Stimulated activated CD8-positive, alpha-beta memory T cell treated with anti-CD3 and anti-CD28 coated beads, Interleukin-7, amount 100 ng/mL, for 24 hours (primary cell): ENCODE measurements at places on chromosomes 2 and 18.

DNA sequence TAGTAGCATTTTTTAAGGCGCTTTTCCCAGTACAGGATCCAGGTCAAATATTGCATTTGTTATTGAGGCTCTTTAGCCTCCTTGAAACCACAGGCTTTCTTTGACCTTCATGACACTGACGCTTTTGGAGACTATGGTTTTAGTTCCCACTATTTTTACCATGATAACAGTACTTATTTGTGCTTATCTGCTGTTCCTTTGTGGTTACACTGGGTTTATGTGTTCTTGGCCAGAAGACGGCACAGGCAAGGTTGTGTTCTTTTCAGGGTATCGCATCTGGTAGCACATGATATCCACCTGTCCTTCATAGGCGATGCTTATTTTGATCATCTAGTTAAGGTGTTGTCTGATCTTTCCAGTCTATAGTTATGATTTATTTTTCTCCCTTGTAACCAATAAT lies 16.8 kb upstream of the MBOAT2 start:
- no peak for DNase-seq

- DNase-seq: no peak
These were observed 9.8 kb downstream of the STEAP3 start for GRCh38 chr2:119233326-119234020.

DNA sequence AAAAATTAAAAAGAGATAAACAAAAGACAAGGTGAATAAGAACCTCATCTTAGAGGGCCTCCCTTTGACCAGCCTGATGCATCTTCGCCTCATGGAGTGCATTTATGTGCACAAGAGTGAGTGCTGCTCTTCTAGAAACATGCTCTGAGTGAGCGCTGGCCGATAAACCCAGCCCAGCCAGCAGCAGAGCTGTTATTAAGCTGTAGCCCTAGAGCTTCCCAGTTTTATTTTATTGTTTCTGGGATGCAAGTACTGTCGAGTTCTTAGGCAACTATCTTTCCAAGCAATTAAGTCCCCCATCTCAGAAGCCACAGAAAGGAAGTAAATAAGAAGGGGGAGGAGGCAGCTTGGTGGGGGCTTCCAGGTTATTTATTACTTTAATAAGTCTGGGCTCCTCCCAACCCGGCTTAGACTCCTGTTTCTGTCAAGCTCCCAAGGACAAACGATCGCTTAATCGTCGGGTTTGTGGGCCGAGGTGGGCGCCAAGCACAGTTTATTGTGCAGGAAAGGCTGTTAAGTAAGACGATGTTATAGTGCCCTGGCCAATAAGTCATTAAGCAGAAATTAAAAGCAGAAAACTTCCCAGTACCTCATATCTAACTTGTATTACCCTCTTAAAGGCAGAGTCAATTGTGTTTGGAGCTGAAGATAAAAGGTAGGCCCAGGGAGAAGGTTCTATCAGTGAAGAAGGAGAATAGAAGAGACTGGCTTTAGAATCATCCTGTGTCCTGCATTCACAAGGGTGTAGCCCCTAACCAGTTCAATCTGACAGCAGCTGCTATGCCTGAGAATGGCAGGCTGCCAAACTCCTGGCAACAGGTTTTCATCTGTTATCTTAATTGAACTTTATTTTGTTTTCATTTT lies 176.3 kb downstream of the PIK3C3 start:
- DNase-seq: no peak

GRCh38 chr2:67240507-67240906 lies 156.6 kb upstream of the ETAA1 start:
- DNase-seq: no peak

- DNase-seq: no peak
These were observed 16.6 kb downstream of the CFLAR start for GRCh38 chr2:201132518-201132917.

- no peak for DNase-seq
These were observed at the start of gene VPS54 for GRCh38 chr2:64019083-64019974. VPS54 (minus strand) TSS chr2:64019428; CDS start chr2:63983999, 35,429 bp downstream.

- no peak for DNase-seq
These were observed 92.0 kb upstream of the FAM136A start for GRCh38 chr2:70393881-70394280.

- DNase-seq: no peak
These were observed 87.2 kb upstream of the YWHAQ start for GRCh38 chr2:9717886-9718451.

GRCh38 chr18:9628984-9629383 lies 14.6 kb upstream of the PPP4R1 start:
- DNase-seq: no peak

DNA sequence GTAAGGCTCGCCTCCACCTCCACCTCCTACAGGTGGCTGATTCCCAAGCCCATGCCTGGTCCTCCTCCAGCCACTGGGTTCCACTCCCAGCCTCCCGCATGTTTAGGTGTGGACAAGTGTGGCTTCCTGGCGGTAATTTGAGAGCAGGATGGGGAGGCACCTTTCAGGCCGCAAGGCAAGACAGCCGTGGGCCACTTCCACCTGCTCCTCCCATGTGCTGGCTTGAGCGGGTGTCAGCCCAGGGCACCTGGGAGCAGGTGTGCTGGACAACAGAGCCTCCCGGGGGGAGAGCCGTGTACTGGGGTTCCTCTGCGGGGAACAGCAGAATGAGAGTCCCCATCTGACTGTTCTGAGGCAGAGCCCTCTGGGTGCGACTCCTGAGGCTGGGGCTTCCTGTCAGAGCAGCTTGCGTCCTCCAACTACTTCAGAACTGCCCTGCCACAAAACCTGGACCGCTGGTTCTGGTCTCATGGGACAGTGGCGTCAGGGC lies 83.9 kb downstream of the TPO start:
- no peak for DNase-seq

DNA sequence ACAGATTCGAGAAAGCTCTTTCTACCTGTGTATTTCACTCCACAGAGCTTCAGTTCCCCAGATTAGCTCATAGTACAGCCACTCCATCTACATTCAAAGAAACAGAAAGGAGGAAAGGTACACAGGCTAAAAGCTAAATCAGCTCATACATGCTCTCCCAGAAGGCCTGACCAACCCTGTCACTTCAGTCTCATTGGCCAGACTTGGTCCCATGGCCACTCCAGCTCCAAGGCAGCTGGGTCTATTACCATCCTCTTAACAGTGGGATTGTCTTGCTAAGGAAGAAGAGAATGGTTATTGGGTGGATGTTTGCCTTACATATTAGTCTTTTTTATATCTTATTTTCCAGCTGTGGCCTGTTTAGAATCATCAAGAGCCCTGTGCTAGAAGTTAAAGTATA lies 572.6 kb downstream of the ARHGAP15 start:
- DNase-seq: no peak

GRCh38 chr2:112600634-112601033 lies 16.2 kb downstream of the CHCHD5 start:
- no peak for DNase-seq

DNA sequence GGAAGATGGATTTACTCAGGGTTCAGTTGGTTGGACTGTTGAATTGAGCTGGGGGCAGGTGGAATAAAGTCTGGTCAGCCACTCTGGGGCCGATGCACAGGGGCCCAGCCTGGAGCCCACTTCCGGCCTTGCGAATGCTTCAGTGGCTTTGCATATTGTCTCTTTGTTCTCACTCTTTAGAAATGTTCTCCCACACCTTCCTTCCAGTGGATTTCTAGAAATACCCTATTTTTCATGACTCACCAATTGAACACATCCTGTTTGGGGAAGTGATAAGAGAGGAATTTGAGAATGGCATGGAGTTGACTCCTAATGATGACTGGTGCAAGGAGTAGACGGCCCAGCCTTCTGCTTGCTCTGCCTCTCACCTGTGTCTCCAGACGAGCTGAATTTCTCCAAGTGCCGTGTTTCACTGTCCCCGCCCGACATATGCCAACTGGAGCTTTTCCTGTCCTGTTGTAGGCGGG lies 28.1 kb downstream of the ASAP2 start:
- DNase-seq: no peak

DNA sequence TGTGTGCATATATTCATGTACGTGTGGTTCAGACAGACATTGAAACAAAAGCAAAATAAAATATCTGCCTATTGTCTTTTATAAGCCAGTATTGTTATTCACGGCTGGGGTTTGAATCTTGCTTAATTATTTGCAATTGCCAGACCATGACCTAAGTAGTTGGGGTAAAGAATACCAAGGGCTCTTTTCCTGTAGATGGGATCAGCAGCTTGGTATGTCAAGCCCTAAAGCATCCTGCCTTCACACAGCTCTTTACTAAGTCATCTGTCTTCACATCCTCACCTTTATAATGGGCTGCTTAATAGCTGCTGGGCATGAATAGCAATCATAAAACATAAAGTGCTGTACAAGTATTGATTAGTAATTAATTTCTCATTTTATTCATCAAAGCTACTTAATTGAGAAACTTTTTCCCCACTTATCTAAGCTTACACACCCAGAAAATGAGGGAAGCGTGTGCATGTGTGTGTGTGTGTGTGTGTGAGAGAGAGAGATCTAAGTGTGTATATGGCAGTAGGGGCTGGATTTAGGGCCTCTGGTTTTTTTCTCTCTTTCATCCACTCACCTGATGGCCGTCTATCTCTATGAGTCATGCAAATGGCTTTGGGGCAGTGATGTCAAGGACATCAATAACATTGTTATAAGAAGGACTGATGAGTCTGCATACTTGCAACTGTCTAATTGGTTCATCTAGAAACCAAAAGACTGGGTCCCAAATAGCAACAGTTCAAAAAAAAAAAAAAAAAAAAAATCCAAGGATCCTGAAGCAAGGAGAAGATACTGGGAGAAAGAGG lies 244.1 kb upstream of the TNP1 start:
- no peak for DNase-seq

DNA sequence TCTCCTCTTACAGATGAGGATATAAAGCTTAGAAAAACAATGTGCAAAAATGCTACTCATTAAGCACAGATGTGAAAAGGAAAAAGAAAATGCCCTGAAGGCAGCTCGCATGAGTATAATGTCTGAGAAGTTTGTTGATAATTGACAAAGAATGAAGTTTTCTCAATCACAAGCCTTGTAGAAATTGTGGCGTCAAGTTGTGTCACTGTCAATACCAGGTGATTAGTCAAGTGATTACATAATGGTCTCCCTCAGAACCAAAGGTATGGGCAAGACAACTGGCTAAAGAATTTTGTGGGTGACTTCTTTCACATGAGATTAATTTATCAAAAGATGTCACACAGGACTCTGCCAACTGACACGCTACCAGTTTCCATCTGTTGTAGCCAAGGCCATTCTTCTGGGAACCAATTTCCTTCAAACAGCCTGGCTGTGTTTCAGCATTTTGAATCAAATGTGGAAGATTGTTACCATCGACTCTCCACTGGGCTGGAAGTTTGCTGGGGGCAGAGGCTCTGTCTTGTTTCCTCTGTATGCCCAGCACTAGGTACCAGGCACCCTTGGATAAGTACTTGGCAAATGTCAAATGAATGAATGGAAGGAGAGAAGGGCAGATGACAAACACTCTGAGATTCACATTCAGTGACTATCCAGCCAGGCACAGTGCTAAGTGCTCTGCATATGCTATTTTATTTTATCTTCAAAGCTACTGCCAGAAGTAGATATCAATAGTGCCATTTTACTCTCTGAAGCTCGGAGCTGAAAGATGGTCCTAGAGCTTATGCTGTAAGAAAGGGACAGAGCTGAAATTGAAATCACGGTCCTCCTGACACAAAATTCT lies 5.9 kb upstream of the FN1 start:
- no peak for DNase-seq

DNA sequence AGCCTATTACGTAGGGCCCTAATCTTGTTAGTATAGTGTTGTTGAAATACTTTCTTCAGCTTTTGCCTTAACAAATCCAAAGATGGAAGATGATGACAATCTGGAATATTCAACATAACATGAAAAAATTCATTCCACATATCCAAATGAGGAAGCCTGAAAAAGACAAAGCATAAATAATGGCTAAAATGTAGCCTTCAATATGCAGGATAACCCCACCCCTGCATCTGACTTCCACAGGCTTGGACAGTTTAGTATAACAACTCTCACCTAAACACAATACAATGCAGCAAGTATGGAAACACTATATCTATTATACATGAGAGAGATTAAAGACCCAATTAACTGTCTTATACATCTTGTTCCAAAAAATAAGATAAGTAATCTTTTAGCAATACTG lies 39.9 kb downstream of the BUB1 start:
- DNase-seq: no peak

DNA sequence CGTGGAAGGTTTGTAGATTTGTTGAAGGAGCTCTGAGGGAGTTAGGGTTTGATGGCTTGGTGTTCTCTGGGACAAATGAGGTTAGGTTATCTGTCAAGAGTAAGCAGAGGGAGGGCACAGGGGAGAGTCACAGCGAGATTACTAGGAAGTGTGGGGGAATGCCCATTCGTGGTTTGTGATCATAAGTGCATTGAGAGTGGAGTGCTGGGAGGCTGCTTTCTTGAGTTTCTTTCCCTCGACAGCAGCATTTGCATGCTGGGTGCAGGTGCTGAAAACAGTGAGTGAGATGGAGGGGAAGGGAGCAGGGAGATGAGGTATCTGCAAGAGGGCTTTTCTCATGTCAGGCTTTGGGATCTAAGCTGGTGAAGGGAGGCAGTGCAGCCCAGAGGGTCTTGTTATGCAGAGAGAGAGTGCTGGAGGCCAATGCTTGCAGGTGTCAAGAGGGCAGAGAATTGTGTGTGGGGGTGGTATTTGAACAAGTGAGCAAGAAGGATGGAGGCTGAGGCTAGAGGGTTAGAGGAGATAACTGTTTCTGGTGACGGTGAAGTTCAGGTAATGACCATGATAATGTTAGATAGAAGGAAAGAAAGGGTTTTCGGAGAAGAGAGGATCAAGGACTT lies 8.8 kb downstream of the RALB start:
- peak; percentile 18 for DNase-seq

- no peak for DNase-seq
These were observed 48.7 kb downstream of the CYP26B1 start for GRCh38 chr2:72098935-72099334.

DNA sequence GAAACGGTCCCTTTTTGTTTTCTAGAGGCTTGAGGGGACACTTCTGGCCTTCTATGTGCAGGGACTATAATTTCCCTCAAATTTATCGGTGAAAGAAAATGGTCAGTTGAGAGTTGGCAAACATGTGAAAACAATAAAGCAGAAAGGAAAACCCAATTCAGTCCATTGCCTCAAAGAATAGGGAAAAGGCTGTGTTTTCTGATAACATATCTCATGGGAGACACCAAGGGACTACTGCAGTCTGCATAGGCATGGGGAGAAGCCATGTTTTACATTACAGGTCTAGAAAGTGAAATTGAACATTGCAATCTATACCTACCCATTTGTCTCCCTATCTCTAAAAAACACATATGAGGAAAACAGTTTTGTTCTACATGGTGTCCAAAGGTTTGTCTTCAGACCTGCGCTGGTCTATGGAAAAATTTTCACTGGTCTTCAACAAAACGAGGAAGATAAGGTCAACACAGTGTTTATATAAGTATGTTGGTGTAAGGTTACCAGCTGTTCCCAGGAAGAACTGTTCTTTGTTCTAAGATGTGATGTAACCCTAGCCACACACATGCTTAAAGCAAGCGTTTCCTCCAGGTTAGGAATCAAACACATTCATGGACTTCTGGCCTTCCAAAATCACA lies 179.7 kb downstream of the MREG start:
- no peak for DNase-seq

- DNase-seq: no peak
These were observed 521.8 kb upstream of the ID2 start for GRCh38 chr2:8159966-8160603.

- no peak for DNase-seq
These were observed 337.2 kb upstream of the SALL3 start for GRCh38 chr18:78642296-78642951.

- no peak for DNase-seq
These were observed 28.1 kb downstream of the COBLL1 start for GRCh38 chr2:164813535-164813934.

- no peak for DNase-seq
These were observed 12.0 kb downstream of the HNMT start for GRCh38 chr2:137976274-137976673.
